ENCODE measurements at places on chromosomes 13 and 19. TPM values are rescaled to one million over a fixed set of nuclear protein-coding genes. Genes with fewer than 3 reads are reported as not detected.

Gene JAK3
- total RNA-seq = 0.23 TPM

Gene SLC10A2
- not detected for total RNA-seq

Gene CEACAM21
- not detected for total RNA-seq

Gene ARHGAP33
- 9.2 TPM for total RNA-seq

Gene OR7A5
- total RNA-seq = not detected

Gene LGALS7
- not detected for total RNA-seq

Gene RAB3A
- total RNA-seq = 0.69 TPM

Gene TDRD12
- 0.08 TPM for total RNA-seq

Gene CGB3
- not detected for total RNA-seq

Gene DACT3
- 0.39 TPM for total RNA-seq

Gene PRR22
- total RNA-seq = 2.9 TPM

Gene TGFBR3L
- total RNA-seq = 1.7 TPM

Gene ZNF442
- not detected for total RNA-seq

Gene EXOC3L2
- 1.8 TPM for total RNA-seq

Gene CD177
- 0.09 TPM for total RNA-seq

Gene ZNF749
- 16.8 TPM for total RNA-seq

Gene ADGRL1
- 2.6 TPM for total RNA-seq

Gene FDX2
- 33.9 TPM for total RNA-seq

Gene ZSCAN4
- not detected for total RNA-seq

Gene ATCAY
- 0.21 TPM for total RNA-seq

Gene OR10H1
- total RNA-seq = not detected

Gene IRGC
- not detected for total RNA-seq

Gene C1QTNF9
- total RNA-seq = not detected

Gene KIR3DL1
- not detected for total RNA-seq

Gene DAND5
- total RNA-seq = 0.07 TPM

Gene ZNF112
- total RNA-seq = 2.4 TPM

Gene ZGLP1
- 1.4 TPM for total RNA-seq

Gene SYT5
- total RNA-seq = 4.9 TPM

Gene ZNF681
- not detected for total RNA-seq

Gene ZNF726
- 0.61 TPM for total RNA-seq

Gene MED29
- 66.8 TPM for total RNA-seq

Gene NALCN
- total RNA-seq = 4.8 TPM

Gene LILRA1
- total RNA-seq = not detected

Gene KCNRG
- 0.29 TPM for total RNA-seq

Gene C19orf73
- 1.9 TPM for total RNA-seq
